GM04504 (cell line): ENCODE measurements at places on chromosomes 11 and 22.
A peak's percentile ranks its signal among the peaks of the same experiment; 100 is the strongest.

- peak; percentile 47 for DNase-seq
Measured at GRCh38 chr11:43508511-43508918, 149.8 kb downstream of the TTC17 start.

- DNase-seq: no peak
Measured at GRCh38 chr11:1307163-1307870, 2.1 kb downstream of the TOLLIP start.

GRCh38 chr11:123409456-123410217, 20.4 kb upstream of the GRAMD1B start:
- no peak for DNase-seq

DNA sequence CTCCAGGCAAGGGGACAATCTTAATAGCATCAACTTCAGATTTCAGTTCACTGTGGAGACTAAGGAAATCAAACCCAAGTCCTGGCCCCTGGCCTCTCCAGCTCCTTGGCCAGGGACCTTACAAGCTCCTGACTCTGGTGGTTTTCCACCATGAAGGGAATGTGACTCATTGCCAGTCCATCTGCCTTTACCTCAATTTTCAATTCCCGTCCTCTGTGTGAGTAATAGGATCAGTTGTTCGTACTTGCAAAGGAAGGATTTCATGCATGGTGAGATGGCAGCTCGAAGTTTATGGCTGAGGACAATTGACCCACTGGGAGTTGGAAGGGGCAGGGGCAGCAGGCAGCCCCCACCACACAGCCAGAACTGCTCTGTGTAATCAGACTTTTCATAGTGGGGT, 42.5 kb downstream of the INSC start:
- peak; percentile 80 for DNase-seq

DNA sequence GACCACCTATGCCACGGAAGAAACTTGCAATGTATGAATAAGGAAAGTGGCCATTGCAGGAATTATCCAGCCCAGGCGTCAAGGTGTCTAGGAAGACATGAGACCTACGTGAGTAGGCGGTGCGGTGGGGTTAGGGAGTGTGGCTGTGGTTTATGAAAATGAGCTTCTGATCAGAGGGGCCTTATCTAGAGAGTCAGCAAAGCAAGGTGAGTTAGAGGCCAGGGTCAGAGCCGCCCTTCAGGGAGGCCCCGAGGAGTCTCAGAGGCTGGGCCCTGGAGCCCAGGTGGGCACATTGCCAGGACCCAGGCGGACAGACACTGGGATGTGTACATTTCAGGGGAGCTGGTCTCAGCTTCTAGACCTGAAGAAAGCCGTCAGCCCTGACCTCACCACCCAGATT, 13.8 kb upstream of the LINC01488 start:
- DNase-seq: no peak

GRCh38 chr11:111403051-111403726, 24.1 kb upstream of the POU2AF1 start:
- no peak for DNase-seq

- DNase-seq: peak; percentile 8
Measured at GRCh38 chr11:110777775-110778174, 65.5 kb upstream of the ARHGAP20 start.

DNA sequence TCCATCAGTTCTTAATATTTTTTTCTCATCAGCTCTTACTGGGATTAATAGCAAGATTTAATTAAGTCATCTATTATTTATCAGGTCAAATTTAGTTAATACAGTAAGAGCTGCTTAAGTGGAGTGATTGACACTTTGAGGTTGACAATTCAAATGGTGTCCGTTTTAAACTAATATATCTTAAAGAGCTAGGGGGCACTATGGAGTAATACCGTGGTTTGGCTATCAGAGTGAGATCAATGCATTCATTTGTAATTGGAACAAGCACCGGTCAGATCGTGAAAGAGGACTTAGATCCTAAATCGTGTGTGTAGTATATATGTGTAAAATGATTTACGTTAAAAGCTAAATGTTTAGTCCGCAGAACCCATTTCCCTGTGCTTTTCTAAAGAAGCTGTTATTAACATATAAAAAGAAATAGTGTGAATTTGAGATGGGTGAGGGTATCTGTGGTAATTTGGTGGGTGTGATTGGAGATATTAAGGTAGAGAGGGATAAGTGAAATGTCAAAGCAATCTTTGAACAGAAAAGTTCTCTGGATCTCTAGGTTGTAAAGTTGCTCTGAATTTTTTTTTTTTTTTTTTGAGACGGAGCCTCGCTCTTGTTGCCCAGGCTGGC, 2.3 kb downstream of the SIK2 start:
- DNase-seq: no peak

DNA sequence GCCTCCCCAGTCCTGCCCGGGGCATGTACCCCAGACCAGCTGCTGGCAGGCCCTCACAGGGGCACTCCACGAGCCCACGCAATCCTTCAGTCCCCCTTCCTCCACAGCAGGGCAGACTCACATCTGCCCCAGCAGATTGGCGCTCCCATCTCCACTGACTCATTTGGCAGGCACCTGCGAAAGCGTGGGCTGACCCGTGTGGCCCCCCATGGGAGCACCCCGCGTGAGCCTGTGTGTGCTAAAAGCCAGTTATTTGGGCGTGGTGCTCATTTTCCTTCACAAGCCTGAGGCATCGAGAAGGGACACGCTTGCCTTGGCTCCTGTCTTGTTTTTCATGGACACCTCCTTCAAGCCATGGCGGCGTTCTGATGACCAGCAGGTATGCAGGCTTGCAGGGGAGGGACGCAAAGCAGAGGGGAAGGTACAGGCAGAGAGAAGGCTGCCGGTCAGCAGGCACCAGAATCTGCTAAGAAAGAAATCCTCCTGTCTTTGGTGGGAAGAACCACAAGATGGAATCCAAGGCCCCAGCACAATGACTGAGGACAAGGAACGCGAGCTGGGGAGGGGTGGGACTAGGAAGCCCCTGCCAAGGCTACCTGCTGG, 8.6 kb downstream of the NECTIN1 start:
- DNase-seq: no peak

DNA sequence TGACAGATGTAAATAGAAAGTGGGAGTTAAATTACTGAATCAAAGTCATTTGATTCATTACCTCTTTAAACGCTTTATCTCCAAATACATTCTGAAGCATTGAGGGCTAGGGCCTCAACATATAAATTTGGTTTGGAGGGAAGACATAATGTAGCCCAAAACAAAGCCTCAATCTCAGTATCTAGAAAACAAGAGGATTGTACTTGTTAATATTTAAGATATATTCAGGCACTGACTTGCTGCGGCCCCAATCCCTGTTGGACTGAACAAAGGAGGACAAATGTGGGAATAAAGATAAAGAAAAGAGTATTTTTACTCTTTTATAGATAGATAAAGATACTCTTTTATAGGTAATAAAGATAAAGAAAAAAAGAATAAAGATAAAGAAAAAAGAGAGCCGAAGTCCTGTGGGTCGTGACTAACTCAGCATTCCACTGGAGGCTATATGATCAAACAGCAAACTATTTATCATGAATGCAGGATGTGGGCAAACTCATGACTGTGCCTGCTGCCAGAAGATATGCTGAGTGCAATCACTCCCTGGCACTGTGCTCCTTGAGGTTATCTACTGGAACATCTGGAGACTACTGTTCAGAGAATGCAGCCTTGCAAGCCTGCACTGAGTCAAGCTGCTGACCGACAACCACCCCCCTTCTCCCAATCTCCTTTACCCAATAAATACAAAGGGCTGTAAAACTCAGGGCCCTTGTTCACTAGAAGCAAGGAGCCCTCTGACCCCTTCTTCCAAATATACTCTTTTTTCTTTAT, 6.9 kb downstream of the OR10V1 start:
- DNase-seq: peak; percentile 29

DNA sequence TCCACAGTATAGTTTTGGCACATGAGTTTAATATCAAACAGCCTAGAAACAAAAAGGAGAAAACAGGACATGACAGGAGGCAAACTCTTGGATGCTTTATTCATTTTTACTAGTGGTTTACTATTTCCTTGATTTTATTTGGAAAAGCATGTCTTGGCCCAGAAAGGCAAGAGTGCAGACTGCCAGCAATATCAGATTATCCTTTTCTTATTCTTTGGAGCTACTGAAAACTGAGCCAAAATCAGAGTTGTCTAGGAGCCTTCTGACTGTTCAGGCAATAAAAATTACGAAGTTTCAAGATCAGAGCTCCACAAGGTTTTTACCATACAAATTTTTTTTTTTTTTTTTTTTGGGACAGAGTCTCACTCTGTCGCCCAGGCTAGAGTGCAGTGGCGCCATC, 16.0 kb downstream of the CELF1 start:
- DNase-seq: no peak

- DNase-seq: no peak
Measured at GRCh38 chr11:73389916-73390315, 13.7 kb downstream of the RELT start.

GRCh38 chr22:22201185-22201929, 43.2 kb upstream of the VPREB1 start:
- no peak for DNase-seq

- DNase-seq: no peak
Measured at GRCh38 chr11:130136107-130136506, 23.5 kb upstream of the ST14 start.

GRCh38 chr22:29216873-29217666, 11.4 kb downstream of the EMID1 start:
- DNase-seq: no peak

DNA sequence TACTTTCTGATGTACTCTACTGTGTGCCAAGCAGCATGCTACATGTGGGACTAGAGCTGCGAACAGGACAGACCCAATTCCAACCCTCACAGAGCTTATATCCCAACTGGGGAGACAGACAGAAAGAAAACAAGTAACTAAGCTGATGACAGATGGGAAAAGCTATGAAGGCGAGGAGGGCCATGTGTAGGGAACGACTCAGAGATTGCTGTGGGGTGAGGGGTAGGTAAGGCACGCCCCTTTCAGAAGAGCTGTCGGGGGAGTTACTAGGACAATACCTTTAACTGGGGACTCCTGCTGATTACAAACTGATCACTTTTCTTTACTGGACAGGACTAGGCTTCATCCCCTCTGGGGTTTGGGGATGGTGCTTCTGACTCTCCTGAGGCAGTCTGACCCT, 48.9 kb downstream of the ST3GAL4 start:
- no peak for DNase-seq

DNA sequence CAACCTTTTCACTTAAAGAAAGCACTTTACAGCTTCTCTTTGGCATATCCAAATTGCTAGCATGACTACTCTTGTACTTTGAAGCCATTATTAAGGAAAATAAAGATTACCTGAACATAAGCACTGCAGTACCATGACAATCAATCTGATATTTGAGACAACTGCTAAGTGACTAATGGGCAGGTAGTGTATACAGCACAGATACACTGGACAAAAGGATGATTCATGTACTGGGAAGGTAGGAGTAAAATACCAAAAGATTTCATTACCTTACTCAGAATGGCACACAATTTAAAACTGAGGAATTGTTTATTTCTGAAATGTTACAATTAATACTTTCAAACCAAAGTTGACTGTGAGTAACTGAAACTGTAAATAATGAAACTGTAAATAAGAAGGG, 1054.3 kb upstream of the TENM4 start:
- DNase-seq: no peak

DNA sequence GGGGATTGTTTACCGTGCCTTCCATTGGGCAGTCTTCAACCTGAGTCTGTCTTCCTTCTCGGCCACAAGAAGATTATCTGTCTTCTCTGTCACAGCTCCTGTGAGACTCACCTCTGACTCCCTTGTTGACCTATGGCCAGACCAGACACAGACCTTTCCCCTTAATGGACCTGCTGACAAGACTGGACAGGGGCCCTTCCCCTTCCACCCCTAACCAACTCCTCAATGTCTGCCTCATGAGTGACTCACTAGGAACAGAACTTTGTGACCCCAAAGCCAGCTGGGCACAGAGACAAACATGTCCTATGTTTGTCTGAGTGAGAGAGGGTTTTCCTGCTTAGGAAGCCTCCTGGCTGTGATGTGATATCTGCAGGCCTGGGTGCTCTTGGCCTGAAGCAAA, 405.0 kb downstream of the BRD1 start:
- DNase-seq: no peak

DNA sequence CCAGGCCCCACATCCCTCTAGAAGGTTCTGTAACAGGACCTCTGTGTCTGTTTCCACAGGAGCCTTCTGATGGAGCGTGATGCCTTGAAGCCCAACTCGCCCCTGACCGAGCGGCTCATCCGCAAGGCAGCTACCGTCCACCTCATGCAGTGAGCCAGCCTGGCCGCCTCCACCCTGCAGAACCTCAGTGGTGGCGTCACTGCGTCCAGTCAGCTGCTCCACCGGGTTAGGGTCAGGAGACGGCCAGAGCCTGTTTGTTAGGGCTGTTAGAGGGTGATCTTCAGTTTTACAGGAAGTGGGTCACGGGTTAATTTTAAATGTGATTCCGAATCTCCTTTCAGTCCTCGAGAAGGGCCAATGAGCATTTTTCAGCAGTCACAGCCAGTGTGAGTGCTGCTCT, 3.9 kb upstream of the GTSE1 start:
- no peak for DNase-seq

GRCh38 chr11:124415356-124415923, 9.2 kb downstream of the OR8B4 start:
- DNase-seq: no peak

DNA sequence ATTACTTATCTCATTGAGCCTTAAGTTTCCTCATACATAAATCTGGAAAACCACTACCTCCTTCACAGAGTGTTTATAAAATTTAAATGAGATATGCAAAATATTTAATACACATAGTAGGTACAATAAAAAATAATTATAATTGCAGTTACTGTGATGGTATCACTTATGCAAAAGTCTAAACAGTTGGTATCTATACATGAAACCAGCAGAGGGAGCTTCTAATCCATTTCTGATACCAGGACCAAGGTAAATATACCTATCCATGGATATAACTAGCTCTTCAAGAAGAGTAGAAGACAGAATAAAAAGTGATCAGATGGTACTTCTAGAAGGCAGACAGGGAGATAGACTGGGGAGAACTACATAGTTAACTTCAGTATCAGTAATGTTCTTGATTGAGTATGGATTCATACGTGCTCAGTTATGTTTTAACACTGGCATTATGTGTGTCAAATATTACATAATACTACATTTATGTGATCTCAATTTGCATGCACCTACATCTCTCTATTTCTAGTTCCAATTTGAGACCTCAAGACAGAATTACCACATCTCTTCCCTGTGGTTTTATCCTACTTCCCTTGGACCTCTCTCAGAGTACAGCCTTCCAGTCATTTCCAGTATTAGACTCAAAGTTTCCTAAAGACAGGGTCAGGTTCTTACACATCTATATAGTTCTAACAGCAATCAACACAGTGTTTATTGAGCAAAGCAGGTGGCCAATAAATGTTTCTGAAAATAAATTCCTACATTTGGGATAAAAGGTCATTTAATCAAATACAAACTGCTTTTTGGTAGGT, 13.7 kb upstream of the TSG101 start:
- no peak for DNase-seq

DNA sequence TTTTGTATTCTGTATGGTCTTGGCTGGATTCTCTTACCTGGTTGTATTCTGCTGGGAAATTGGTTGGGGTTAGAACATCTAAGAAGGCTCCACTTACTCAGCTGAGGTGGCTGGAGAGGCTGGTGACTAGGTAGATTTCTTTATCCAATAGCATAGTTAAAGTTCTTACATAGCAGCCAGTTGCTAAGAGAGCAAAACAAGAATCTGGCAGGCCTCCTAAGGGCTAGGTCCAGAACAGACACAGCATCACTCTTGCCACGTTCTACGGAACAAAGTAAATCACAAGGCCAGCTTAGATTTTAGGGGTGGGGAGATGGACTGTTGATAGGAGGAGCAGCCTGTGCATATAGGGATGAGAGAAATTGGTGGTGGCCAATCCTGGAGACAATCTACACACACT, 141.3 kb upstream of the CCDC90B start:
- DNase-seq: no peak

GRCh38 chr11:73217810-73218105, 323 bp upstream of the P2RY2 start:
- no peak for DNase-seq

- DNase-seq: no peak
Measured at GRCh38 chr22:21651521-21652009, 9.5 kb downstream of the SDF2L1 start.
